Amniotic epithelial cell (primary cell): ENCODE measurements at places on chromosomes 5 and 9.

GRCh38 chr9:132169672-132170392 is 8.0 kb downstream of the NTNG2 start:
- DNase-seq = peak; percentile 53

- DNase-seq = peak; percentile 15
Measured at GRCh38 chr5:55903121-55903701, 52.1 kb downstream of the IL31RA start.

DNA sequence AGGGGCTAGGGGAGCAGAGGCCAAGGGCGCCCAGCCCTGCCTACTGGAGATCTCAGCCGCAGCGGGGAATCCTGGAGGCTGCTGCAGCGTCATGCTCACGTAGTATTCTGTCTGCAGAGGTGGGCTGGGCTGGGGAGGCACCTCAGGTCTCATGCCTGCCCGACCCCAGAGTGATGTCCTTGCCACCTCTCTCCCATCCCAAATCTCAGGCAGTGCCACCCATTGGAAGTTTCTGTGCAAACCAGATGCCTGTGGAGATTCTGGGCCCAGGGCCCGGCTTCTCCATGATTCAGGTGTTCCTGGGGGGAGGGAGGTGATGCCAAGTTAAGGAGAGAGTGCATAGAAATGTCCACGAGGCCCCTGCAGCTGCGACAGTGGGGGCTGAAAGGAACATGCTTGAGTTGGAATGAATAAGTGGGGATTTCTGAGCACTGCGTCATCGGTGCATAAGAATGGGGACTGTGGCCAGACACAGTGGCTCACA is 72.0 kb downstream of the ANKRD33B start:
- no peak for DNase-seq

- no peak for DNase-seq
Measured at GRCh38 chr5:5649641-5650040, 227.2 kb downstream of the ICE1 start.

GRCh38 chr9:128405077-128405779 is 15.4 kb upstream of the CERCAM start:
- no peak for DNase-seq

GRCh38 chr9:116297346-116297745 is 143.8 kb downstream of the PAPPA start:
- no peak for DNase-seq

GRCh38 chr9:69034071-69034470 is 1.5 kb upstream of the FXN start:
- DNase-seq = no peak

- DNase-seq = no peak
Measured at GRCh38 chr5:109697339-109697738, 7.6 kb downstream of the MAN2A1 start.

DNA sequence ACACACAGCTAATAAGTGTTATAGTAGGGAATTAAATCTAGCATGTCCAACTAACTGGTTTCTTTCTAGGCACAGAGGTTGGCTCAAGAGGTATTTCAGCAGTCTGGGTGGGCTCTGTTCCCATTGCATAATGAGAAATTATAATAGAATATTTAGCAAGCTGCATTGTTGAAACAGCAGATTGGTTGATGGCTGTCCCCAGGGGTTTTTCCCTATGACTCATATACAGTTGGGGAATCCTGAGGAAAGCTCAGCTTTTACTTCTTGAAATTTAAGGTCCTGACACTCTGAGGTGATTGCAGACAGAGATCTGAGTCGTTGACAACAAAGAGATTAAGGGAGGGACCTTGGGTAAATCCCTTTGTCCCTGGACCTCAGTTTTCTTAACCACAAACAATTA is 38.3 kb upstream of the TNFSF8 start:
- peak; percentile 31 for DNase-seq

- peak; percentile 9 for DNase-seq
Measured at GRCh38 chr5:135129307-135129706, 95.3 kb upstream of the PITX1 start.

- peak; percentile 96 for DNase-seq
Measured at GRCh38 chr9:94298949-94299599, 29.4 kb downstream of the NUTM2F start.

- DNase-seq = peak; percentile 60
Measured at GRCh38 chr5:65961633-65962032, 35.3 kb downstream of the ERBIN start.

DNA sequence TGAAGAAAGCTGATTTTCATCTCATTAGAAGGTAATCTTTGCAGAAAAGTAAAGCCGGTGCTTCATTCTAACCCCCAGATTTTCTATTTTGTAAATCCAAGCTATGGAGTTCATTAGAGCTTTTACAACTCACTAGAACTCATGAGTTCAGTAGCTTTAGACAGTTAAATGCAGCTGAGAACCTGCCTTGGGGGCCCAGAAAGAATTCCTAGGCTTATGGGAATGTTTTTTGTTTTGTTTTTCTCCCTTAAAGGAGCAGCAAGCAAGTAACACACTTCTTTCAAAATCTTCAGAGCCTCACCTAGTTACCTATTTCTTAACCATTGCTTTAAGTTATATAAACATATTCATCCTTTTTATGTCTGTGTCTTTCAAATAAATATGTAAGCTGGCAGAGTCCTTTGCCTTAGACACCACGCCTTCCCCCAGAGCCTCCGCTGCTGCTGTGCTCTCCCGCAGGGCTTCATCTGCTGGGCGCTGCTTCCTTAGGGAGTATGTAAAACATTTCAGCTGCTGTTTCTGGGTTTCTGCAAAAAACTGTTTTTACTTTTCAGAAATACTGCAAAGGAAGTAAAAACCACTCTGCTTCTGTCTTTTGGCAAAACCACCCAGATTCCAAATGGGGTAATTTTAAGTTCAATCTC is 132.9 kb downstream of the CDC42SE2 start:
- DNase-seq = no peak

GRCh38 chr5:175700991-175701390 is 43.1 kb downstream of the HRH2 start:
- DNase-seq = no peak

GRCh38 chr5:10789726-10790125 is 28.7 kb upstream of the DAP start:
- no peak for DNase-seq

DNA sequence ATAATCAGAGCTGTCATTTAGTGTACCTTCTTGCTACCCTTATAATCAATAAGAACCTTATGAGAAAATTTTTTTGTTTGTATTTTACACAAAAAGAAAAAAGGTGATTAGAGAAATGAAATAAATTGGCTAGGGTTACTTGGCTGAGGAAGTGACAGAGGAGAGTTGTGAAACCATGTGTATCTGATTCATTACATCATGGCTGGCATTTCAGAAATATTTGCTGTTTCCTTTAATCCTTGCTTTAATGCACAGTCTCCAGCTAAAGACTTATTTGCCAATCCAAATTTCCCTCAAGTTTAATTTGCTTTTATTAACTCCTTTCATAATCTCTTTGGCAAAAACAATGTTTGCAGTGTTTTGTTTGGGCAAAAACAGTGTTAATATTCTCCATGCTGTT is 543.1 kb downstream of the KIF4B start:
- DNase-seq = no peak

DNA sequence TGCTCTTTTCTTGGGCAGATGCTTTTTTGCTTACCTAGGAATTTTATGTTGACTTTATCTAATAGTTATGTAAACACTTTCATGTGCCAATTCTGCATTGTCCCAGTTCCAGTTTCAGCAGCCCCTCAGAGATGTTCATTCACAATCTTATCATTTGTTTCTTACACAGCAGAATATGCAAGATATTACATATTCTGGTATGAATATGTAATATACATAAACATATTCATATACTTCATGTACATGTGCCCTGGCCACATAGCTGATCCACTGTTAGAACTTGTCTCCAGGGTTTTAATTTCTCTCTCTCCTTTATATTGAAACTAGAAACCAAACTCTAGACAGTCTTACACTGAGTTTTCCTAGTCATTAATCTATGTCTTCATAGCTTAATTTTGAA is 90.2 kb upstream of the PARP8 start:
- no peak for DNase-seq

GRCh38 chr5:38329132-38329715 is 70.9 kb downstream of the EGFLAM start:
- peak; percentile 50 for DNase-seq

GRCh38 chr9:2378266-2378665 is 243.3 kb upstream of the VLDLR start:
- DNase-seq = no peak

- DNase-seq = peak; percentile 33
Measured at GRCh38 chr5:132489871-132490483, 596 bp downstream of the IRF1 start.

- peak; percentile 95 for DNase-seq
Measured at GRCh38 chr9:87516222-87516925, 18.7 kb downstream of the DAPK1 start.

GRCh38 chr9:97491216-97491999 is 10.1 kb upstream of the TMOD1 start:
- DNase-seq = peak; percentile 40

DNA sequence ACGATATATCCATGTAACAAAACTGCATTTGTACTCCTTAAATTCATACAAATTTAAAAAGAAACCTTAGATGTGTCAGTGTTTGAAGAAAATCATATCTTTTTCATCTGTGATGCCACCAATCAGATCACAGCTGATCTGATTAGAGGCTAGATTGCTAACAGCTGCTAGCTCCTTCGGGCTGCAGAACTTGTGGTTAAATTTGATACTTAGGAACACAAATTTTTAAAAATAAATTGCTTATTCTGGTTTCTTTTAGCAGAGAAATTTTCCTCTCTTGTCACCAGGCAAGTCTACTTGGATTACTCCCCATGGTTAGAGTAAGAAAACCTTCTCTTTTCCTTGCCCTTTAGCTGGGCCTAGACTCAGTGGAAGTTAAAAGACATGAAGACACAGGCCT is 94.6 kb upstream of the RANBP6 start:
- no peak for DNase-seq

GRCh38 chr5:87787625-87788256 is 375.0 kb upstream of the CCNH start:
- DNase-seq = no peak

DNA sequence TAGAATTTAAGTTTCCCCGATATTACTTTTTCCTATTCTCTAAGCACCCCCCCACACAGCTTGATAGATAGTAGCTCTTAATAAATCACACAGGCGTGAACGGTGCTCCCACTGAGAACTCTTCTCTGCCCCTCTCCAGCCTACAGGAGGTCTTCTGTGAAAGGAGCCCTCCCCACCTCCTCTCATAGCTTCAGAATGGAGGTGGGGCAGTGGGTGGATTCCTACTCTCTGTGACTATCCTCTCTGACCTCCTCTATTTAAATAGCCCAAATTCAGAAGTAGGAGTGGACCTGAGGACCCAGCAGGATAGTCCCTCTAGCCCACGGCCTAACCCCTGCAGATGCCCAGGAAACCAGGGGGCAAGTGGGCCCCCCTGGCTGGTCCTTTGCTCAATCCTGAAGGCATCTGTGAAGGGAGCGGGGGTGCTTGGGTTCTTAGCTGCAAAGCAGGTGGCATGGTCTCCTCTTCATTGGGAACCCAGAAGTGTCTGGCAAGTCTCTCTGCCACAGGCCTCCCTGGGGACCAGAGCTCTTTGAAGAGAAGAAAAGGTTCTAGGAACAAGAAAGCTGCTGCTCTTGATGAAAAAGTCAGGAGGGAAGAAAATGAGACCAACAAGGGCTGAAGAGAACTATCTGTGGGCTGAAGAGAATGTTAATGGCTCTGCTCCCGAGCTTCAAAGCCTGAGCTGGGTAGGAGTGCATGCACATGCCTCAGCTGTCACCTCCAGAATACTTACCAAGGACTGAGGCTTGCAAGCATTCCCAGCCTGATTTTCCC is 21.1 kb upstream of the HSPA9 start:
- no peak for DNase-seq

DNA sequence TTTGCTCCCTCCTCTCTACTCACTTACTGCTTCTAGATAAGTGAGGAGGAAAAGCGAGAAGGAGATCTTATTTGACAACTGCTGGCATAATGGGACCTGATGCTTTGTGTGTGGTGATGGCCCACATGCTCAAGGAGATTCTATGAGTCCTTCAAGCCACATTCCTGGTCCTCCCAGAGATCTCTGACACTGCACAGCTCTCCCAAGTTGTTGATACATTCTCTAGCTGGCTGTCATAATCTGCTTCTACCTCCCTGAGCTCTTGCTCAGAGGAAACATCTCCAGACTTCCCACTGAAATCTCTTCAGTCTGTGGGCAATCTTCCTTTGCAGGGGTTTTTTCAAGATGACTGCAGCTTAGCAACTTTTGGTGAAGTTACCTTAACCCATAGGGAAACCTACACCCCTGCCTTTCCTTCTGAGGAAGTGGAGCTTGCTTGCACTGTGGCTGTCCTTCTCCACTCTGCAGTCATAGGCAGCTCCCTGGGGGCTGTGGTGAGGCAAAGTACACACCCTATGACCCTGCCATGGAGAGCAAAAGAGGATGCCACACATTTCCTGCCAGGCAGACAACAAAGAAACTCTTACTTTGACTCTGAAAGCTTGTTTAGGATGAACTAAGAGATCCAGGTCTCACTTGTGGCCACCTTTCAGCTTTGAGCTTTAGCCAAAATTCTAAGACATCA is 163.8 kb downstream of the TMEM38B start:
- no peak for DNase-seq

GRCh38 chr5:27778121-27778520 is 739.7 kb upstream of the CDH9 start:
- DNase-seq = no peak

GRCh38 chr5:43066799-43067741 is 27.0 kb upstream of the ANXA2R start:
- DNase-seq = peak; percentile 88

DNA sequence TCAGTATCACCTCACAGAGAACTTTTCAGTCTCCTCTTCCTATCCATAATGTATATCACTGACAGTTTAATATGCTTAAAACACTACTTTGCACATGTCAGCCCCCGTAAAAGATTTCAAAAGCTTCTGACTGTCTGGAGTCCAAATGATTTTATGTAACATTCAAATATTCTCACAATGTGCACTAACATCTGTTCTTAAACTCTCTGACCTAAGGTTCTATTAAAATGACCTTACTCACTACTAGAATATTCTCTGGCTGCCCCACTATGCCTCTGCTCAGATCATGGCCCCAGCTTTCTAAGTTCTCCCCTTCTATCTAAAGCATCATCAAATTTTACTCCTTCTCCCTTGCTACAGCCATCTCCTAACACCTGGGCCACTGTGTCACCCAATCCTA is 52.5 kb downstream of the AP3B1 start:
- DNase-seq = no peak

DNA sequence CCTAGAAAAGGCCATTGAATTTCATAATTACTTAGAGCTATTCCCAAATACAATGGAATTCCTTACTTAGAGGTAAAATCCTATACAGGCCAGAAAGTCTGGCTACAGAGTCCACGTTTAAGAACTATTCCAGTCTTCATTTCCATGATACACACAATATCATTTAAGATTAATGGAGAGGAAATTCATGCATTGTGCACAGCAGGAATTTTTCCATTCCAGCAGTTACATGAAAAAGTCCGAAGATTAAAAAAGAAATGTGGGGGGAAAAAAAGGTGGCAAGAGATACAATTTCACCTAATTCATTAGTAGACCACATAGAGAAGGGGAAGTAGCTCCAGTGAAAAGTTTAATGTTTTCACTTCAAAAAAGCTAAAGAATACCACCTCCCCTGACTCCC is 63.1 kb downstream of the CHD1 start:
- DNase-seq = no peak
